ENCODE measurements at places on chromosomes 1 and 21.

GRCh38 chr1:112849425-112850033 is 106.5 kb downstream of the SLC16A1 start:
- DNase-seq: peak; percentile 30

DNA sequence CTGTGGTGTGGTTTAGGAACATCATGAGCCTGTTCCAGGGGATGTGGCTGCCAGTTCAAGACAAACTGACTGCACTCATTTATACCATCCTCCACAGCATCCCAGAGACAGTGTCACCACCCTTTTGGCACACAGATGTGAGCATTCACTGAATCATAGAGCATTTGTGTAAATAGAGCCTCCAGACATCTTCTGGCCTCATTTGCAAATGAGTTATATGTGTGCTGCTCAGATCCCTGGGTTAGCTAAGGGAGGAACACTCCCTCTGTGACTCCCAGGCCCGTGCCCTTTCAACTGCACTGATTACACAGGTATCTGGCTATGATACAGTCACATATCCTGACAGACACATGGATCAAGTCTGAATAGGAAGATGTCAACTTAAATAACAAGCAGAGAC is 351.5 kb upstream of the PLD5 start:
- DNase-seq: no peak

- no peak for DNase-seq
Observed at GRCh38 chr1:209785592-209785991, 1.2 kb upstream of the C1orf74 start.

- peak; percentile 83 for DNase-seq
Observed at GRCh38 chr1:162696286-162696862, 64.1 kb downstream of the DDR2 start.

GRCh38 chr1:37667023-37667671 is 25.2 kb upstream of the CDCA8 start:
- DNase-seq: no peak

GRCh38 chr1:186094172-186094571 is 280.9 kb downstream of the TPR start:
- DNase-seq: peak; percentile 58

DNA sequence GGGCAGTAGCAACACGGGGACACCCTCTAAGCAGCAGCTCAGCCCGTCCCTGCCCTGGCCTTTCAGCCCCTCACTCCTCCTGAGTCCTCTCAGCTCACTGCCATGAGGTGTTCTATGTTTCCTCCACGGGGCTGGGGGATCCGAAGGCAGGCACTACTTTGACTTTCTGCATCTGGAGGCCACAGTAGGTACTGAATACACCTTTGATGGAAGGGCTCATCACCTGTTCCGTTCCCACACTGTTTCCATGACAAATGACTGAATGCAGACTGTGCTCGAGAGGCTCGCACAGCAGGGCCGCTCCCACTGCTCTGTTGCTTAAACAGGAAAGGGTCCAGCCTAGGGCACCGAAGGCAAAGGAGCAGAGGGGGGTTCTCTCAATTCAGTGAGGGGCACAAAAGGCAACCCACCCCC is 77.6 kb upstream of the DNAH14 start:
- DNase-seq: no peak

GRCh38 chr1:53608071-53608470 is 130.9 kb downstream of the GLIS1 start:
- DNase-seq: no peak

DNA sequence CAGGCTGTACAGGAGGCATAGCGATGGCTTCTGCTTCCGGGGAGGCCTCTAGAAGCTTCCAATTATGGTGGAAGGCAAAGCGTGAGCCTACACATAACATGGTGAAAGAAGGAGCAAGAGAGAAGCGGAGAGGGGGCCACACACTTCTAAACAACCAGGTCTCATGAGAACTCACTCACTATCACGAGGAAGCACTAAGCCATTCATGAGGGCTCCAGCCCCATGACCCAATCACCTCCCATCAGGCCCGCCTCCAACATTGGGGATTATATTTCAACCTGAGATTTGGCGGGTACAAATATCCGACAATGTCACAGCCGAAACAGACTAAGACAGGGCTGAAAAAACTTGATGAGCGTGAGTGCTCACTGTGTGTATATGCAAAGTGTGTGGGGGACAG is 89.3 kb upstream of the CNIH3 start:
- no peak for DNase-seq
